ENCODE measurements at places on chromosomes 5 and 9.

DNA sequence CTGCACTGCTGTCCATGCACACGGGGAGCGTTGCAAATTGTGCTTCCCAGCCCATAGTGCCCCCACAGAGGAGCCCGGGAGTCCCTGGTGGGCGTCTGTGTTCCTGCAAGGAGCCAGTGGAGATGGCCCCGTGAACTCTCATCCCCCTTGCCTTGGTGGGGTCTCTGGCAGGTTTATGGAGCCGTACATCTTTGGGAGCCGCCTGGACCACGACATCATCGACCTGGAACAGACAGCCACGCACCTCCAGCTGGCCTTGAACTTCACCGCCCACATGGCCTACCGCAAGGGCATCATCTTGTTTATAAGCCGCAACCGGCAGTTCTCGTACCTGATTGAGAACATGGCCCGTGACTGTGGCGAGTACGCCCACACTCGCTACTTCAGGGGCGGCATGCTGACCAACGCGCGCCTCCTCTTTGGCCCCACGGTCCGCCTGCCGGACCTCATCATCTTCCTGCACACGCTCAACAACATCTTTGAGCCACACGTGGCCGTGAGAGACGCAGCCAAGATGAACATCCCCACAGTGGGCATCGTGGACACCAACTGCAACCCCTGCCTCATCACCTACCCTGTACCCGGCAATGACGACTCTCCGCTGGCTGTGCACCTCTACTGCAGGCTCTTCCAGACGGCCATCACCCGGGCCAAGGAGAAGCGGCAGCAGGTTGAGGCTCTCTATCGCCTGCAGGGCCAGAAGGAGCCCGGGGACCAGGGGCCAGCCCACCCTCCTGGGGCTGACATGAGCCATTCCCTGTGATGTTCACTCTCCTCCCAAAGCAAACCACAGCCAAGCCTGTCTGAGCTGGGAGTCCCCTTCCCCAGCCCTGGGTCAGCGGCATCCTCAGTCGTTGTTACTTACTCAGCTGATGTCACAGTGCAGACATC is 3.1 kb downstream of the MRPS2 start:
- no peak for DNase-seq

DNA sequence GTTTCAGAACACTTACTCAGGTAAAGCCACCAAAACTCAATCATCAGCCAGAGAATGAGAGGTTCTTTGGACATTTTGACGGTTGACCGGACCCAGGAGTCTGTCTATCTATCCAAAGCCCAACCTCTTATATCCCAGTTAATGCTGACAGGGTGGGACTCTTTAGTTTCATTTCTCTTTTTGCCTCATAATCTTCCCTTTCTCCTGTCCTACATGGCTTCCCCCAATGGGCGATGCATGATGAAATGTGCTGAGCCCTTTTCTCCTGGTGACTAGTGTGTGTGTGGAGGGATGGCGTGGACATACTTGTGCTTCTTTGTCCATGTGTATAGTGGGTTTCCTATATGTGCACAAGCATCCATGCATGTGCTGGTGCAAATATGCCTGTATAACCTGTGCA is at the start of gene TIMD4:
Gene TIMD4, minus strand, starts transcription at position 102 of the 400 bp plus-strand sequence. Its CDS starts 28 bp downstream, at position 74.
- no peak for DNase-seq

DNA sequence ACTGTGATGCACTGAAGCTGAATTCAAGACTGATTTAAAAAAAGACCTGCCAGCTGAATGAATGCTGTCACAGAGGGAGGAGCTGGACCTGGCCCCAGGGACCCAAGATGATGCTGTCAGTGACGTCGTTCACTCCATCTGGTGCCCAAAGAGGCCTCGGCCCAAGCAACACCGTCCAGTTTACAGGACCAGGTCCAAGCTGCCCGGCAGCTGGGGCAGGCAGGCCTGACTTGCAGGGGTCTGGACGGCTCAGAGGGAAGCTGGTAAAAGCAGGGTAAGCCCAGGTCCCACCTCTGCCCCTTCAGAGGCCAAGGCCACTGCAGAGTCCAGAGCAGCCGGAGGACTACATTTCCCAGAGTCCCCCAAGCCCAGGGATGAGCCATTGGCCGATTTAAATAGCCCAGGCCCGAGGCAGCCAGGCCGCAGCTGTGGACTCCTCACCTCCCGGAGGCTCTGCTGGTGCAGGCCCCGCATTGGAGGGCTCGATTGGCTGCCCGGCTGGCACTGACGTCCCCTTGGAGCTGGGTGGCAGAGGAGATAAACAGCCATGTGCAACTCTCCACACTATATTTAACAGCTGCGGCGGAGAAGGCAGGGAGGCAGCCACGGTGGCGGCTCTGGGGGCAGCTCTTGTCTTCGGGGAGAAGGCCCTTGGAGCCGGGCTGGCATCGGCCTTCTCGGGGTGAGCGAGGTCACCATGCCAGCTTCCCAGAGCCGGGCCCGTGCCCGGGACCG is at the start of gene PLPP7:
Gene PLPP7, plus strand, starts transcription at position 423 of the 735 bp plus-strand sequence. Its CDS starts 275 bp downstream, at position 698.
- no peak for DNase-seq

- no peak for DNase-seq
Observed at GRCh38 chr5:118551031-118551430, 437.3 kb downstream of the DTWD2 start.

DNA sequence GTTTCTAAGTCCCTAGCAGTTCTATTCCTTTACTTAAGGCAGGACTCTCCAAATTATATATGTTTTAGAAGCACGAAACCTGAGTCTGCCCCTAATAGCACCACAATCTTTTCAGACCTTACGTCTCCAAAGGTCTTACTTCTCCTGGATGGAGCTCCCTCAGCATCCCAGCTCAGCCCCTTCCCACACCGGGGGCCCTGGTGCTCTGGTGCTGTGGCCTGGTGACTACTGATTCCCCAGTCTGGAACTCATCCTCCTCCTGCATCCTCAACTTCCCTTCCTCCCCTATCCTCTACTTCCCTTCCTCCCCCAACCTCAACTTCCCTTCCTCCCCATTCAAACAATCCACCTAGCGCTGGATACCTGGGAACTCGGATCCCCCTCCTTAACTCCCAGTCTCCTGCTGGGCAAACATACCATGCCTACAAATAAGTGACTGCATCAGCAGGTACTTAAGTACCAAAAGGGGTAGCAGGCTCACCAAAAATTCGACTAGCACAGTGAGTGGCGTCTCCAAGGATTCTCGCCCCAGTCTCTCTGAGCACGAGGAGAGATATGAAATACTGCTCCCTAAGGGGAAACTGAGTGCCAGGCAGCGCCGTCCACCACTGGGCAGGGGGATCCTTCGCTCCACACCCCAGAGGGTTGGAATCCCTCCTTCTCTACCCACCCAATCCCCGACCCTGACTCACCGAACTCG is 831 bp downstream of the IGFBPL1 start:
- DNase-seq = no peak

- DNase-seq = no peak
Observed at GRCh38 chr5:16854351-16854750, 81.7 kb downstream of the MYO10 start.

GRCh38 chr5:37557734-37558293 is 178.7 kb downstream of the WDR70 start:
- DNase-seq = no peak

DNA sequence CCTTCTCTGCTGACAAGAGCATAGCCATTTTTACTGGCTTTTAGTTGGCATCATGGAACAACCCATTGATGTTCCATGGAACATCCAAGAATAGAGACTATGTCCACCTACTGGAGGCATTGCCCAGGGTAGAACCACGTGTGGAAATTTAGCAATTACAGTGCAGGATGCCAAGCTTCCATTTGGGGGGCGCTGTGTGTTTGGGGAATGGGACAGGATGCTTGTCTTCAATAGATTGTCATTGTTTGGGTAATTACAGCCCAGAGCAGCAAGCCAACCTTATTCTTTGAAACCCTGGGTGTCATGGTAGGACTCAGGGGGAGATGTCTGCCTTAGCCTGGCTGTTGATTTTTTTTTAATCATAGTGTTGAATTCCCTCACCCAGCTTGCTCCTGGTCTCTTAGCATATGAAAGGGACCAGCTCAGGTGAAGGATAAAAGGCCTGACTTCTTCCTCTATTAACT is 171.1 kb downstream of the DOCK2 start:
- DNase-seq = no peak

DNA sequence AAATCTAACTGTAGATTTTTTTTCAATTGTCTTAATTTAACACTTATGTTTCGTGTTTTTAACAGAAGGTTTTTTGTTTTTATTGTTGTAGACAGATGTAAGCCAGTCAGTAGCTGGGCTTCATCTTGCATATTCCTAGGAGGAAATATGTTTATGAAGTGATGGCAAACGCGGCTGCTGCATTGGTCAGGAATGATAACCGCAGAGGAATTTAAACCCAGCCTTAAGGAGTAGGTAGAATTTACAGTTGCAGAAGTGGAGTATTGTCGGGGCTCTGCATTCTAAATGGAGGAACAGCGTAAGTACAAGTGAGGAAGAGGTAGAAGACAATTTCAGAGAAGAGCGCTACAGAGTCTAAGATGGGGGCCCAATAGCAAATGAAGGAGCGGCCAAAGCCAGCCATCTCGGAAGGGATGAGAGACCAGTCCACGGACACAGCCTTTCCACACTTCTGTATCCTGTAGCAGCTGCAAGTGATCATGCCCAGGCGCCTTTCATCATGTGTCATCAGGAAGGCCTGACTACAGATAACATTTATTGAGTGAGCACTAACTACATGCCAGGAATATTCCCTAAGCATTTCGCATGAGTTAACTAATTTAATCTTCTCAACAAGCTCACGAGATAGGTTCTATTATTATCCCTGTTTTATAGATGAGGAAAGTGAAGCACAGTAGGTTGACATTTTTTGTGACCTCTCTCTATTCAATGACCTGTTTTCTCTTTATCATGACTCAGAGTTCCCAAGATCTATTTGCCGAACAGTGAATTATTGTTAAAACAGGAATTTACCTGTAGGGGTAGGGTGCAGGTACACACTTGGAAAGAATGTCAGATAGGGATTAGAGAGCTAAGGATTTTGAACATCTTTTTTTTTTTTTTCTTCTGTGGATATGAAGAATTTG is 38.1 kb downstream of the CMYA5 start:
- DNase-seq = no peak

- no peak for DNase-seq
Observed at GRCh38 chr9:135801070-135801469, 99.1 kb downstream of the KCNT1 start.

DNA sequence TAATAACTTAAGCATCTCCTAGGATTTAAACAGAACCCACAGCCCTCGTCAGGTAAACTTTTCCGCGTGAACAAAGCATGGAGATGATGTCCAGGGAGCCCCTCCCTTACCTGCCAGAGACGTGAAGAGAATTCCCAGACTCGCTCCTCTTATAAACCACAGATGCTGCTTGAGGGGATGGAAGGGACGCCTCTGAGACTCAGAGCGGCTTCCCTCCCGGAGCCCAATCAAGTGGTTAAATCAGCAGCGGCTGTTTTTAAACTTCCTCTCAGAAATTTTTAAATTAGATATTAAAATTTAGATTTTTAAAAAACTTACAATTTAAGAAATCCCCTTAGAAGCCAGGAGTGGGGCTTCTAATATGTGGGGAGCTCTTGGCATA is 71.8 kb downstream of the RAPGEF1 start:
- DNase-seq = no peak
